ENCODE measurements at places on chromosomes 6 and 20.

- no peak for DNase-seq
Observed at GRCh38 chr20:8661229-8661952, 407.5 kb upstream of the PLCB4 start.

- no peak for DNase-seq
Observed at GRCh38 chr6:143684486-143684885, 6.7 kb downstream of the PHACTR2 start.

GRCh38 chr6:52535711-52536423 is 41.0 kb downstream of the TRAM2 start:
- DNase-seq, result no peak

DNA sequence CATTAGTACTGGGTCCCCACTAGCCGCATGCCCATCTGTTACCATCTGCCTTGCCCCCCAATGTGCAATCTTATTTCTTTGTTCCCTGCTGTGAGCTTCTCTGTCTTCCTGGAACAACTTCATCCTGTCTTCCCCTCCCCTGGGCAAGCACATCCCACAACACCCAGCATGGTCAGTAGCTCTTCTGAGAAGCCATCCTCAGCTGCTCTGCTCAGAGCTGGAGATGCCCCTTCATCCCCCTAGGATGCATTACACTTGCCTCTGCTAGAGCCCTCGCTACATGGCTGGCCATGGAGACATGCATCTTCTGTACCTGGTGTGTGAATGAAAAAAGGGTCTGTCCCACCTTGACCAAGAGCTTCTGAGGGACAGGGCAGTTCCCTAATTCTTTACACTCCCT is 141.2 kb downstream of the CDC5L start:
- DNase-seq, result no peak

GRCh38 chr6:128397996-128398395 is 122.4 kb downstream of the PTPRK start:
- DNase-seq, result no peak

GRCh38 chr6:3318226-3318625 is 59.5 kb downstream of the PSMG4 start:
- DNase-seq, result peak; percentile 62

DNA sequence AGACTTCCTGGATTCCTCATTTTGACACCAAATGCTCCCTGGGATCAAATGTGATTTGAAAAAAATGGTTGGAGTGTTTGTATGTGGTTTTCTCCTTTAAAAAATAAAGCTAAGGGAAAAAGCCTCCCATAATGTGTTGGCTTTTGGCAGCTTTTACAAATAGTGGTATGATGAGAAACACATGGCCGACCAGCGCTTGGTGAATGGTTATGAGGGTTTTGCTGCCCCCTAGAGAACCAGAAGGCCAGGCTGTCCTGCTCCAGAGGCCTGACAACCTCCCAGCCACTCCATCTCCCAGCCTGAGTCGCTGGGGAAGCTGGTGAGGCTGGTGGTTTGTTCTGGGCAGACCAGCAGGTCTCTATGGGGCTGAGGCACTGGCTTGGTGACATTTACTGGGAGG is 69.3 kb downstream of the CLIC5 start:
- DNase-seq, result no peak

- no peak for DNase-seq
Observed at GRCh38 chr20:50982363-50982762, 23.7 kb downstream of the MOCS3 start.

DNA sequence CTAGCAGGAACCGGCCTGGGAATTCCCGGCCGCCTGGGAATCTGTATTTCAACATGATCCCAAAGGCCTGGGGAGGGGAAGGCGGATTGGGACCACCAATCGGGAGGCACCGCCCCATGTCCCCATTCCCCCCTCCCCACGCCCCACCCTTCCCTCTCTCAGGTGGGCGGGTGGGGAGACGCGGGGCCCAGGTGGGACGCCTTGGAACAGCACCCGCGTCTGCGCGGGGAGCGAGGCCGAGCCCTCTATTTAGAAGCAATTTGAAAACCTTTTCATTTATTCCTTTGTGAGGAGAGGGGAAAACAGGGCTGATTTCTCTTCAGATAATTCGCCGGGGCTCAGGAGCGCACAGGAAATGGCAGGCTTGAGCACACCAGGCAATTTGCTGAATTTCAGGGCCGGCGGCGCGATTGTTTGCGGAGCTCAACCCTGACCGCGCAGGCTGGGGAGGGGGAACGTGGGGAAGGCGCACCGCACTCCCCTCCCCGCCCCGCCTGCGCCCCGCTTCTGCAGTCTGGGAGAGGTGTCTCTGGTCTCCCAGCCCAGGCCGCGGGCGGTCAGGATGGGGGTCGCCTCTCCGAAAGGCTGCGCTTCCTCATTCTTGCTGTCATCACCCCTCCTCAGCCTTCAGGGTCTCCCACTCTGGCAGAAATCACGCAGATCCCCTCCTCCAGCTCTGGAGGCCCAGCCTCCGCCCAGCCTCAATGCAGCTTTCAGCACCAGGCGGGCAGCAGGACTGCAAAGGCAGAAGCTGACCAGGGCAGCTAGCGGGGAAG is 170.0 kb downstream of the GRM4 start:
- DNase-seq, result no peak

GRCh38 chr6:149043476-149044130 is 273.9 kb upstream of the TAB2 start:
- peak; percentile 35 for DNase-seq

DNA sequence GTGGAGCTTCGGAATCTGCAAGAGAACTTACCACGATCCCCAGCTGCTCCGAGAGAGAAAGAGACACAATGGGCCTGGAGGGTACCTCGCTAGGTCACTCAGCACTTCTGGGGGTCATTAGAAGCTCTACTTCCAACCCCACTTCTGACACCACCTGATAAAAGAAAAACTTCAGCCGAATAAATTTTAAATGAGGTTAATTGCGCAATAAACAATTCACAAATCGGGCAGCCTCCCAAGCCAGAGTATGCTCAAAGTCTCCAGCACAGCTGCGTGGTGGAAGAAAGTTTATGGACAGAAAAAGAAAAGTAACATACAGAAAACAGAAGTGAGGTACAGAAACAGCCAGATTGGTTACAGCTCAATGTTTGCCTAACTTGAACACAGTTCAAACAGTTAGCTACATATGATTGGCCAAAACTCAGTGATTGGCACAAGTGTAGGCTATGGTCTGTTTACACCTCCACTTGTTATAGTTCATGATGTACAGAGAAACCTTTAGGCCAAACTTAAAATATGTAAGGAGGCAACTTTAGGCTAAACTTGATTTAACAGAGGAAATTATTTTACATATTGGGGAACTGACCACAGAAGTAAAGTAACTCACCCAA is 52.6 kb downstream of the COL11A2 start:
- no peak for DNase-seq

- DNase-seq, result no peak
Observed at GRCh38 chr6:149924933-149925252, 2.0 kb upstream of the RAET1G start.

DNA sequence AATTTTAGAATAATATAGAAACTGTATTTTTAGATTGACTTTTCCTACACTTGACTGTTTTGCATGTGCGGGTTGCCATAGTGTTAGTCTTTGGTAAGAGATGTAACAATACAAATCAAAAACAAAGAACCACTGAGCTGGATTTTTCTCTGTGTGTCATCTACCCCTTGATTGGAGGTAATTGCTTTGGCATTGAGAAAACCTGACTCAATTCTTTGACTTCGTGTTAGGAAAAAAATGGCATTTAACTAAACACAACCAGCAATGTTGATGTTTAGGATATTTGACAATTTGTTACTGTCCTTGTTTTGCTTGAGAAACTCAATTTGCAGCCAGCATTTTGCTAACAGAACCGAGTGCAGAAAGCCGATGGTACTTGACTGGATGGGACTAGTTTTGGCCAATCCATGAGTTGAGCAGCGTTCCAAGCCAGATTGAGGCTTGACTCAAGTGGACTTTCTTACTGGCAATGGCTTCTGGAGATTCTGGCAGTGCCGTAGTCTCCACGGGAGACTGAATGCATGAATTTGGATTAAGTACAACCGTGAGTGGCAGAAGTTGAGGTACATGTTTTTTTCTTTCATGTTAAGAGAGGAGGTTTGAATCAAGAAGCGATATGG is 17.1 kb downstream of the TPBG start:
- DNase-seq, result no peak

DNA sequence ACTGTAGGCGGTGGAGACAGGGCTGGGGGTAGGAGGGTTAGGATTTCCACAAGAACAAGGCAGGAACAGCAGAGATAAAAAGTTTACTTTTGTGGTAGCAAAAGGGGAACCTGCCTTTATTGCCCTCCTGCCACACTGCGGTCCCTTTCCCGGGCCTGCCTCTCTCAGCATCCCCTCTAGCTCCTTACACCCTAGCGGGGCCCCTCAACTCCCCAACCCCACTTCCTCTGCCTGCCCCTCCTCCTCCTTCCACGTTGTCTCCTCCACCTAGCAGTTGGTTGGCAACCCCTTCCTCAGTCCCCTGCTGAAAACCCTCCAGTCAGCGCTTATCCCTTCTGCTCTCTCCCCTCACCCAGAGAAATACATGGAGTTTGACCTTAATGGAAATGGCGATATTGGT is 714 bp downstream of the AIF1 start:
- peak; percentile 59 for DNase-seq

GRCh38 chr6:71471718-71472117 is 183.1 kb downstream of the OGFRL1 start:
- DNase-seq, result no peak

DNA sequence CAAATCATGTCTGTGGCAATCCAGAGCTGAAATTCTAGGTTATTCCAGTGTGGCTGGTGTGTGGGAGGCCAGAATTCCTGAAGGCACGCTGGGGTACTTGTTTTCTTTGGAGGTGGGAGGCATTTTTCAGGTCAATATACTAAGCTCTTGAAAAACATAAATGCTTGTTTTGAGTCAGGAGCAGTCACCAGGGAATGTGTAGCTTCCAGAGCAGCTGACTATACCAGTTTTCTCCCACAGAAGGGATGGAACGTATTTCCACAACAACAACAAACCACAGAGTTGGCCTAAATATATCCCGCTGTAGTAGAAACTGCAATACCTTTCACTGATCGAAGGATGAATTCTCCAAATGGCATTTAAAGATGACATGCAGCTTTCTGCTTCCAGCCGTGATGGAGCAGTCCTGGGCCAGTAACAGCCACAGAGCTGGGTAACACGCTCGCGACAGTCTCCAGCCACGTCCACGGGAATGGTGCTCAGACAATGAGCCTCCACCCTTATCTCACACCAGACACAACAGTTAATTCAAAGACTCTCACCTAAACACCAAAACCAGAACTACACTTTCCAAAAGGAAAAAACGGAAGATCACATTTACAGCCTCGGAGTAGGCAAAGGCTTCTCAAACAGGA is 23.2 kb downstream of the CHRNA4 start:
- no peak for DNase-seq

GRCh38 chr6:13157293-13157692 is 171.0 kb downstream of the TBC1D7 start:
- DNase-seq, result no peak

DNA sequence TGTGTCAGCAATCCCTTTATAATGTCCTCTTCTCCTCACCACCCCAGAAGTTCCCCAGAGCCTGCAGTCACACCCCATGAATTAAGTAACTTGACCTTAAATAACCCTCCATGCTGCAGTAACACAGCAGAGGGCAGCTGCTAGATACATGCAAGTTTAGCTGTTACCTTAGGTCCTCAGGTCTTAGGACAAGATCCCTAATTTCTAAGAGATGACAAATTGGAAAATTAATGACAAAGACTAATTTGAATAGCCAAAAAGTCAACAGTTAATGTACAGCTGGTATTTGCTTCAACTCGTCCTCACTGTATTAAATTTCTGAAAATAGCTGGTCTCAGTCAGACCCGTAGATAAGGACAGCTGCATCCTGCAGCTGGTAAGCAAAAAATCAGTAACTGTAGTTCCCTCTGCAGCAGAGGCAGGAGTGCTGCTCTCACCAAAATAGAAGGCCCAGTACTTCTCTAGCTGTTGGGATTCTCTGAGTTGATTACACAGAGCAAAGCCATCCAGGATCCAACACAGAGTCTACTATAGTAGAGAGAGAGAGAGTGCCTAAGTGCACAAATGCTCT is 62.4 kb downstream of the TNFRSF21 start:
- no peak for DNase-seq

DNA sequence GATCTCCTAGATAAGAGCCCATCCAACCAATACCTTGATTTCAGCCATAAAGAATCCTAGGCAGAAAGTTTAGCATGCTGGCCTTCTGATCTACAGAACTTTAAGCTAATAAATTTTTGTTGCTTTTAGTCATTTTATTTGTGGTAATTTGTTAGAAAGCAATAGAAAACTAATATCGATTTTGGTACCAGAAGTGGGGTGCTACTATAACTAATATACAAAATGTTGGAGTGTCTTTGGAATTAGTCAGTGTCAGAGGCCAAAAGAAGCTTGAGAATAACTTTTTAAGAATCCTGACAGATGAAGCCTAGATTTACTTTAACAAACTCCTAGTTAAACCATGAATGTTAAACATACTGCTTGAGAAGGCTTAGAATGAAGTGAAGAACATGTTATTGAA is 83.6 kb upstream of the HSF2 start:
- DNase-seq, result no peak

DNA sequence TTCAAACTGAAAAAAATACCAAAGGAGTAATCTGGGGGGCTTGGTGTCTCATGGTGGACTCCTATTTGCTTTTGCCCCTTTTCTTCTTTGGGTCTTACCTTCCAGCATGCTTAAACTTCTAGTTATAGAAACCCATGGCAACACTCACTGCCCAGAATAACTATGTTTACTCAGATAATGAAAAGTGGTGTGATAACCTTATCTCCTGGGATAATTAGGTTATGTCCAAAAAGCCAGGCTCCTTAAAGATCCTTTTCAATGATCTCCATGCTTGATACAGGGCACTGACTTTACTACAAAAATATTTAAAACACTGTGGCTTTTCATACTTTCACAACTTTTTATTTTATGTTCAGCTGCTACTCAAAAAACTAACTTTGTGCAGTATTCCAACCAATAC is 245.6 kb downstream of the PRKN start:
- no peak for DNase-seq

GRCh38 chr6:7505189-7505699 is 36.2 kb upstream of the DSP start:
- DNase-seq, result no peak

DNA sequence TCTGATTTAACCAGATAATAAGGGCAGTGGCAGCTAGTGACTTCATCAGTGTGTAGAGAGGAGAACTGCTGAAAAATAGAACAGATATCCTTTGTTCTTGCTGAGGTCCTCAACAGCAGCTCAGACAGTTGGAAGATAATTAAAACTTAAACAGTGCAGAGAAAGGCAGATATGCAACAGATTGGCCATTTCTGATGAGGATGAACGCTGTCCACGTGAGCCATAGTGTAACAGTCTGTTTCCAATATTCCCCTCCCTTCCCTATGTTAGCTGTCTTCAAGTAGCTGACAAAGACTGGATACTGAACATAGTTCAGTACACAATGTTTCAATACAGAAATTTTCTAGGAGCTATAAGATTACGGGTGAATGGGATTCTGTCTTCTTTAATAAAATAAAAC is 291.4 kb downstream of the BTBD9 start:
- no peak for DNase-seq
